ENCODE measurements at places on chromosomes 7 and 10. TPM values are rescaled to one million over a fixed set of nuclear protein-coding genes. Genes with fewer than 3 reads are reported as not detected.

DNA sequence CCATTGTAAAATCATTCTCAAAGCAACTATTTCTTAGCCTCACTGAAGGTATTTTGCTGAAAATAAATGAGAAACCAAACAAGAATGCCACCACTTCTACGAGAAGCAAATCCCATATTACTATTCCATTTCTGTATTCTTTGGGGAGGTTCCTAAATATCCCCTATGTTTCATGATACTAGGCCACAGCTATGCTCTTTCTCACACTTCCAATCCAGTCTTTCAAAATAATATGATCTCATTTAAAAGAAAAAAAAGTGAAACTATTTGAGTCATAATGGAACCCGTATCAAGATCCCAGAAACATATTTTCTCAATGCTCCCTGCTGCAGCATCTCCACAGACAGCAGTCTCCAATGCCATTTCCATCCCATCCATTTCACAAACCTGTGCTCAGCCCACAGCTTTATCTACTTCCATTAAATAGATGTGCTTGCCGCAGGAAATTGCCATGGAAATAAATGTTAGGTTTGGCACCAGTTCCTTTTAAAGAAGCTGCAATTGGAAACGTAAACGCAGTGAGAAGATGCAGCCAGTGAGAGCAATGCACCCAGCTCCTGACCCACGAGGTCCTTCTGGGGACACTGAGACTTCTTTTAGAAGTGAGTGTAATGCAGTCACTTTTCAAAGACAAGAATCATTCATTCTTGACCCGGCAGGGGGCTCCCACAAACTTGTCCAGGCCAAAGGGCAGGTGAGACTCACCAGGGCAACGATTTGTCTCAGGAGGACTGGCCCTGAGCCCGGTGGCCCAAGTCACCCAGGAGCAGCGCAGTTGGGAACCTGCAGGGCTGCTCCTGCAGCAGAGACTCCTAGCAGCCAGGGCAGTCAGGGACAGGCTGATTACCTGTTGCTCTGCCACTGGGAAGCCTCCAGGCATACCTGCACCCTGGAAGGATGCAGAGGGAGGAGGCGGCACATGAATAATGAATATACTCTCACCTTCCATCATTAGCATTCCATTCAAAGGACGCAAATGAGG lies 99.6 kb downstream of the C10orf90 start:
- DNase-seq = peak; percentile 78
- H3K27me3 ChIP-seq = no peaks in the 10 kb centered on the region
- no peaks in the 10 kb centered on the region for H3K36me3 ChIP-seq
- H3K4me1 ChIP-seq = peaks cover 17% of the 10 kb centered on the region
- no peak overlapping the region for H3K27ac ChIP-seq

Gene CAV1
- 19.5 TPM for polyA plus RNA-seq

GRCh38 chr10:62594093-62594520 lies 210.4 kb upstream of the ADO start:
- H3K27me3 ChIP-seq = no peaks in the 10 kb centered on the region
- H3K36me3 ChIP-seq = no peaks in the 10 kb centered on the region
- H3K4me1 ChIP-seq = no peaks in the 10 kb centered on the region
- H3K27ac ChIP-seq = no peak overlapping the region
- no peak for DNase-seq

Gene CHPF2
- polyA plus RNA-seq = 38.6 TPM

- no peak overlapping the region for H3K4me3 ChIP-seq
- no peaks in the 10 kb centered on the region for H3K36me3 ChIP-seq
- no peaks in the 10 kb centered on the region for H3K27me3 ChIP-seq
- no peak for DNase-seq
- H3K4me1 ChIP-seq = peaks cover 16% of the 10 kb centered on the region
These were observed 630.7 kb downstream of the PARD3 start for GRCh38 chr10:34184397-34184796.

DNA sequence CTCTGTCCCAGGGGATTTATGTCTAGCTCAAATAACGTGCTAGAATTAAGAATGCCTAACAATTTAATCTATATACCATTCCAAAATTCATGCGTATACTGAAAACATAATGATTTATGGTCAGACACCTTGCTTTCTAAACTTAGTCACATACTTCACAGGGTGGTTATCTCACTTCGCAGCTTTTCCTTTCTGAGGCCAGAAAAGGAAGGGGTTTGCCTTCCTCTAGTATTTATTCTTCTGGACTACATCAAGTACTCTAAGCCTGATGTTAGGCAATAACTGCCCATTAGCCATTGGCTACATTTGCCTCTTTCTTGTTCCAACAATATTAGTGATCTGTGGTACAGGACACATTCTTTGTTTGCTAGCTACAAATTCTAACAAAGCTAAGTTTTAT lies 72.6 kb upstream of the FHIP2A start:
- no peak for DNase-seq
- H3K4me3 ChIP-seq = no peak overlapping the region
- no peaks in the 10 kb centered on the region for H3K36me3 ChIP-seq

DNA sequence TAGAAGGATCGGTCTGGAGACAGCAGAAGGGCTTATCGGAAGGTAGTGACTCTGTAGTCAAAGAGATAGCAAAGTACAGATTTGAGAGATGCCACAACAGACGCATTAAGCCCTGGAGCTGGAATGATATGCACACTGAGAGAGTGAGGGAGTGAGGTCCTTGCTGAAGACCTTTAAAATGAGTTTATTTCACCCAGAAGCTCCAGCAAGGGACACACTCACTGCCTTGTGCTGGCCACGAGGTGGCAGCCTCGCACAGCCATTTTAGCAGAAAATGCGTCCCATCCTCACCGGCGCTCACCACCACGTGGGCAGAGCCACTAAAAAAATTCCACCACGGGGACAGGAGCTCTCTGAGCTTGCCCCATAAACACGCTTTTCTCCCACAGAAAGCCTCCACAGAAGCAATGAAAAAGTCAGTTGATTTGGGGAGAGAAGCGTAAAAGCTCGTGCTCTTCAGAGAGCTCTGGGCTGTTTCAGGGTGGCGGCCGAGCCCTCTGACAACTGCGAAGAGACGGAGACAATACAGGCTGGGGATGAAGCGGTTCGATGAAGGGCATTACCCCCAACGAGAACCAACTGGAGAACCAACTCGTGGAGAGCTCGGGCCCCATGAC lies 163.0 kb upstream of the KLF14 start:
- no peaks in the 10 kb centered on the region for H3K27me3 ChIP-seq
- H3K4me1 ChIP-seq = peaks cover 38% of the 10 kb centered on the region
- H3K4me3 ChIP-seq = no peak overlapping the region

GRCh38 chr10:127356360-127356759 lies 160.0 kb upstream of the INSYN2A start:
- no peak for DNase-seq
- H3K27me3 ChIP-seq = no peaks in the 10 kb centered on the region
- no peaks in the 10 kb centered on the region for H3K4me1 ChIP-seq
- H3K4me3 ChIP-seq = no peak overlapping the region
- H3K36me3 ChIP-seq = no peaks in the 10 kb centered on the region

- H3K4me3 ChIP-seq = no peak overlapping the region
- no peaks in the 10 kb centered on the region for H3K4me1 ChIP-seq
These were observed 87.9 kb upstream of the IKZF1 start for GRCh38 chr7:50216626-50217025.

GRCh38 chr7:92916770-92917224 lies 80.4 kb upstream of the CDK6 start:
- H3K4me3 ChIP-seq = no peak overlapping the region
- H3K27me3 ChIP-seq = no peaks in the 10 kb centered on the region
- no peaks in the 10 kb centered on the region for H3K4me1 ChIP-seq

- no peaks in the 10 kb centered on the region for H3K27me3 ChIP-seq
- H3K4me3 ChIP-seq = no peak overlapping the region
- H3K4me1 ChIP-seq = no peaks in the 10 kb centered on the region
- no peak for DNase-seq
- no peak overlapping the region for H3K27ac ChIP-seq
- H3K36me3 ChIP-seq = no peaks in the 10 kb centered on the region
These were observed 173.5 kb upstream of the NFE2L3 start for GRCh38 chr7:25978466-25978865.

DNA sequence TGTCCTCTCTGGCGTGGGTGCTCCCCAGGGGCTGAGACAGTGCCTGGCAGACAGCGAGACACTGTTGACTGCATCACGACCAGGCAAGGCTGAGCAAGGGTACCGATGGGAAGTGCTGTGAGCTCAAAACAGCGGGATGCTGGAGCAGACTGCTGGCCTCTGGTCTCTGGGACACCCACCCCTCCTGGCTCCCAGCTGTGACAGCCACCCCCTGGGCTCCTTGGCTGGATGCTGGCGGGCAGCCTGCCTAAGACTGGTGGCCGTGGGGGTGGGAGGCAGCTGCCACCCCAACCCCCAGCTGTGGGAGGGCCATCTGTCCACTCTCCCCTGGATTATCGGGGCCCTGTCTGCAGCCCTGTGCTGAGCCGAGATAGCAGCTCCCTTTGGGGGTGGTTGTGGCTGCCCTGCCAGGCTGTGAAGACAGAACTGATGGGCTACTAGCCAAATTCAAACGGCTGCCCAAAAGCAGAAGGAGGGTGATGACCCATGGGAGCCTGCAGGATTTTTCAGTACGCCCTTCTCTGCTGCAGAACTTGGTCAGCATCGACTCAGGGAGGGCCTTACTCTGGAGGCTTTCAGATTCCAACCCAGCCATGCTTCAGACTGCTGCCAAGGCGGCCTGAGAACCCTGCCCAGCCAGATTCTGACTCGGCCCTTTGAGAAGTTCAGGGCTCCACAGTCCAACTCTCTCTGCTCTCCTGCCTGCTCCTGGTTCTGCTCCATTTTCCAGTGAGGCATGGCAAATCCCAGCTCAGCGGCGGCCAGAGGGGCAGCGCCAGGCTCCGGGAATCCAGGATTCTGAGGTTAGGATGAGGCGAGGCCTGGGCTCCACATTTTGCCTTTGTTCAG lies 125.3 kb downstream of the NEURL1 start:
- no peaks in the 10 kb centered on the region for H3K27me3 ChIP-seq
- peak; percentile 34 for DNase-seq
- no peaks in the 10 kb centered on the region for H3K36me3 ChIP-seq
- no peaks in the 10 kb centered on the region for H3K4me1 ChIP-seq
- H3K27ac ChIP-seq = no peak overlapping the region

Gene ZNF487
- polyA plus RNA-seq = 5.0 TPM

DNA sequence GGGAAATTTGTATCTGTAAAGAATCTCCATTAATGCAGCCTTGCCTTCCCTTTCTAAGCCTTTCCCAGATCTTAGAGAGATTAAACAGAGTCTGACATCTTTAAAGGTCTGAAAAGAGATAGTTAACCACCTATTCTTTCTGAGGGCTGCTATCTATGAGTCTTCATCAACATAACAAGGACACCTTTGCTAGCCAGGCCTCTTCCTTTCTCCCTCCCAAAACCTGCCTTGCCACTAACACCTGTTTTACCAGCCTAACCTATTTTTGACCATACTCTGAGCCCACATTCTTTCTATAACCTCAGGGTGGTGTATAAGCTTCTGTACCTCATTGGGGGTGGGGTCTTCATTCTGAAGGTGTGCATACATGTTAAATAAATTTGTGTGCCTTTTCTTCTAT lies 217.1 kb downstream of the IPMK start:
- H3K4me3 ChIP-seq = no peak overlapping the region
- no peaks in the 10 kb centered on the region for H3K27me3 ChIP-seq
- DNase-seq = no peak
- H3K36me3 ChIP-seq = no peaks in the 10 kb centered on the region

DNA sequence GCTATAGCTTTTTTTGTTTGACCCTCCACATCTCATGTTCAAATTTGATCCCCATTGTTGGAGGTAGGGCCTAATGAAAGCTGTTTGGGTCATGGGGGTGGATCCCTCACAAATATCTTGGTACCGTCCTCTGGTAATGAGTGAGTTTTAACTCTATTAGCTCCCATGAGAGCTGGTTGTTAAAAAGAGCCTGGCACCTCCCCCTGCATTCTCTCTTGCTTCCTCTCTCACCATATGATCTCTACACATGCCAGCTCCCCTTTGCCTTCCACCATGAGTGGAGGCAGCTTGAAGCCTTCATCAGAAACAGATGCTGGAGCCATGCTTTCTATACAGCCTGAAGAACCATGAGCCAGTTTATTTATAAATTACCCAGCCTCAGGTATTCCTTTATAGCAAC lies 43.0 kb upstream of the IMMP2L start:
- no peak overlapping the region for H3K4me3 ChIP-seq
- no peaks in the 10 kb centered on the region for H3K36me3 ChIP-seq
- H3K4me1 ChIP-seq = no peaks in the 10 kb centered on the region
- no peaks in the 10 kb centered on the region for H3K27me3 ChIP-seq
- no peak for DNase-seq

Gene ATP6V0E2
- 27.3 TPM for polyA plus RNA-seq

DNA sequence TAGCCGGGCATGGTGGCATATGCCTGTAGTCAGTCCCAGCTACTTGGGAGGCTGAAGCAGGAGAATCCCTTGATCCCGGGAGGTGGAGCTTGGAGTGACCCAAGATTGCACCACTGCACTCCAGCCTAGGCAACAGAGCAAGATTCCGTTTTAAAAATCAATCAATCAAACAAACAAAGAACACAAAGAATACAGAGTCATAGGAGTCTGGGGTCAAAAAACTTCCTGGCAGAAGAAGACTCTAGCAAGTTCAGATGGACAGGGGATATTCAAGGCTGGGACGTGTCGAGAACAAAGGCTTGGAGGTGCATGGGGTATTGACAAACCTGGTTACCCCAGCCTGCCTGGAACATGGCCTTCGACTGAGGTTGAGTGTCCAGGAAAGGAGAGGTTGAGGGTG lies 228.8 kb upstream of the AGK start:
- no peak for DNase-seq
- no peak overlapping the region for H3K27ac ChIP-seq
- no peak overlapping the region for H3K4me3 ChIP-seq
- H3K4me1 ChIP-seq = no peaks in the 10 kb centered on the region
- H3K27me3 ChIP-seq = no peaks in the 10 kb centered on the region

- H3K27me3 ChIP-seq = no peaks in the 10 kb centered on the region
- H3K4me3 ChIP-seq = no peak overlapping the region
- no peaks in the 10 kb centered on the region for H3K36me3 ChIP-seq
These were observed 13.0 kb downstream of the MTURN start for GRCh38 chr7:30147785-30148184.

GRCh38 chr7:8143151-8143874 lies 118.7 kb downstream of the ICA1 start:
- no peak for DNase-seq
- H3K36me3 ChIP-seq = no peaks in the 10 kb centered on the region
- no peak overlapping the region for H3K27ac ChIP-seq
- H3K27me3 ChIP-seq = no peaks in the 10 kb centered on the region
- no peaks in the 10 kb centered on the region for H3K4me1 ChIP-seq
- H3K4me3 ChIP-seq = no peak overlapping the region

Gene CHN2
- 8.2 TPM for polyA plus RNA-seq

- H3K27ac ChIP-seq = no peak overlapping the region
- no peak for DNase-seq
- peaks cover 3% of the 10 kb centered on the region for H3K27me3 ChIP-seq
- no peak overlapping the region for H3K4me3 ChIP-seq
- H3K4me1 ChIP-seq = no peaks in the 10 kb centered on the region
- no peaks in the 10 kb centered on the region for H3K36me3 ChIP-seq
These were observed 13.3 kb downstream of the HOXA4 start for GRCh38 chr7:27116962-27117886.
